ENCODE measurements at places on chromosomes 4 and X.
A peak's percentile ranks its signal among the peaks of the same experiment; 100 is the strongest.

DNA sequence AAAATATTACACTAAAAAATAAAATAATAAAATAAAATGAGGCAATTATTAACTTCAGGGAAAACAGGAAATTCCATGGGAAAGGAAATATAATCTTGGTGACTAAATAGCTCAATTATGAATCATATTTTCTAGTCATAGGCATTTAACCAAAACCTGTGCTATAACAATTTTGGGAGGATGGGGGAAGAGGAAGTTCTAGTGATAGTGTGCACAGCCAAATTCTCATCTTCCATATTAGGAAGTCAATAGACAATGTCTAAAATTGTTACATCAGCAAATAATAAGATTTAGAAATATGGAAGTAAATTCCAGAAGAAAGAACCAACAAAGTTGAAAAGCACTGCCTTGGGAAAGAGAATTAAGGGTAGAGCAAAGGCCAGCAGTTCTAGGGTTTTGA lies 2.8 kb downstream of the AWAT2 start:
- DNase-seq = no peak

DNA sequence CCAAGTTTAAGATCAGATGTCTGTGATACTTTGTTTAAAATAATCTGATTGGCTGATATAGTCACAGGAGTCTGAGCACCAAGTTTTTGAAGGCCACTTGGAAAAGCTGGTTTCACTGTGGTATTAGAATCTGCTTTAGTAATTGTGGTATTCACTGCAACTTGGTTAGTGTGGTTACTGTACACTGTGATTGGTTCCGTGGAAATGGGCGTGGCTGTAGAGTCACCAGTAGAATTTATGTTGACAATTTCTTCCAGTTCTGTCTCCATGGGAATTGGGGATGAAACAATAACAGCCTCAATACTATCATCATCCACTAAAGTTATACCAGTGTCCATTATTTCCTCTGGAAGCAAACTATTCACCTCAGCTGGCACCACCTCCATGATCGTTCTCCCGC lies 26.2 kb downstream of the LIN54 start:
- DNase-seq = no peak

DNA sequence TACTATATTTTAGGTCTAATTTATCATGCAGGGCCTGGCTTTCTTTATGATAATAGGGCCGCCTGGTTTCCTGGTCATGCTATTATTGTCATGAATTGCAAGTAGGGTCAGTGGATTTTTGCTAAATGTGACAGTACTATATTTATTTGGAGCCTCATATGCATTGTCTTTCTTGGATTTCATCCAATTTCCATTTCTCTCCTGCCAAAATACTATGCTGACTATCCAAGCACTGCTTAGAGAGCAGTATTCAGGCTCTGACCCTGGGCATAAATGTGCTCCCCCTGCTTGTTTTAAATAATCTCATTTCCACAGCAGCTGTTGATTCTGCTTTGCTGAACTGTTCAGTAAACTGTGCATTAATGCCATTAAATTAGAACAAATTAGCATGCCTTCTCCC lies 269.3 kb downstream of the GPM6A start:
- no peak for DNase-seq

GRCh38 chr4:54384152-54384551 lies 155.1 kb downstream of the PDGFRA start:
- no peak for DNase-seq

GRCh38 chr4:144223661-144224060 lies 83.1 kb upstream of the GYPA start:
- DNase-seq = no peak

DNA sequence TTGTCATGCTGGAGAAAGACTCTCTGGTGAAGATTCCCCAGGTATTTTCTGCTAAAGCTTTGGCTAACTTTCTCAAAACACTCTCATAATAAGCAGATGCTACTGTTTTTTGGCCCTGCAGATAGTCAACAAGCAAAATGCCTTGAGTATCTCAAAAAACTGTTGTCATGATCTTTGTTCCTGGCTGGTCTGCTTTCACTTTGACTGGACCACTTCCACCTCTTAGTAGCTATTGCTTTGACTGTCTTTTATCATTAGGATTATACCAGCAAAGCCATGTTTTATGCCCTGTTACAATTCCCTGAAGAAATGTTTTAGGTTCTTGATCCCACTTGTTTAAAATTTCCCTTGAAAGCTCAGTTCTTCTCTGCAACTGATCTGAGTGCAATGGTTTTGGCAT lies 231.5 kb downstream of the SLC7A11 start:
- no peak for DNase-seq

- DNase-seq = no peak
Observed at GRCh38 chr4:3322059-3322550, 29.3 kb downstream of the RGS12 start.

DNA sequence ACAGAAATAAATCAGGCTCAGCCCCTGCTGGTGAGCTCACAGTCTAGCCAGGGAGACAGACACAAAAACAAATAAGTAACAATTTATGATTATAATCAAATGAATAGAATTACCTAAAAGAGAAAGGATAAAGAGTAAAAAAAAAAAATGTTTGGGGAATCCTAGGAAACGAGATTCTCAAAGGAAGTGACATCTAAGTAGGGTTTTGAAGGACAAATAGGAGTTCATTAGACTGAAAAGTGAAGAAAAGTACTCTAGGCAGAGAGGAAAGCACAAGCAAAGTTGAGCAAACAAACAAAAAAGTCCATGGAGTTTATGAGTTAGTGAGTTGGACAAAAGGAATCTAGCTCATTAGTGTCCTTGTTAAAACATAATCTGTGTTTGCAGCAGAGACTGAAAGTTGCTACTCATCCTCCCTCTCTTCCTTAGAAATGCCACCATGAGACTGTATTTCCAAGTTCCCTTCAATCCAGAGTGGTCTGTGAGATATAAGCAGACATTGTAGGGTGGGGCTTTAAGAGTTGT lies 145.6 kb downstream of the SPATA18 start:
- no peak for DNase-seq

DNA sequence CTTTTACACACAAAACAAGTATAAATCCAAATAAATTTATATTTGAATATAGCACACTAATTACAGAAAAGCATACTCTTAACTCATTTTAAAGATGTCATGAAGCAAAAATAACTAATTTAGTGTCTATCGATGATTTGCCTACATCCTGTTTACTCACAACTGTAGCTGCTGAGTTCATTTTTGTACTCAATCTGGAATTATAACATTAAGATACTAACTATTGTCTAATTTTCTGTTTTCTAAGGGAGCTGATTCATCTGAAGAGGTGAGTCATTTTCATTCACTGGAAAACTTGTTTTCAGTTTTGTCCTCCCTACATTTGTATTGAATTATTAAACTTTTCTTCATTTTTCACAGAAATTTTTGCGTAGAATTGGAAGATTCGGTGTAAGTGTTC lies 3.7 kb downstream of the STATH start:
- no peak for DNase-seq

DNA sequence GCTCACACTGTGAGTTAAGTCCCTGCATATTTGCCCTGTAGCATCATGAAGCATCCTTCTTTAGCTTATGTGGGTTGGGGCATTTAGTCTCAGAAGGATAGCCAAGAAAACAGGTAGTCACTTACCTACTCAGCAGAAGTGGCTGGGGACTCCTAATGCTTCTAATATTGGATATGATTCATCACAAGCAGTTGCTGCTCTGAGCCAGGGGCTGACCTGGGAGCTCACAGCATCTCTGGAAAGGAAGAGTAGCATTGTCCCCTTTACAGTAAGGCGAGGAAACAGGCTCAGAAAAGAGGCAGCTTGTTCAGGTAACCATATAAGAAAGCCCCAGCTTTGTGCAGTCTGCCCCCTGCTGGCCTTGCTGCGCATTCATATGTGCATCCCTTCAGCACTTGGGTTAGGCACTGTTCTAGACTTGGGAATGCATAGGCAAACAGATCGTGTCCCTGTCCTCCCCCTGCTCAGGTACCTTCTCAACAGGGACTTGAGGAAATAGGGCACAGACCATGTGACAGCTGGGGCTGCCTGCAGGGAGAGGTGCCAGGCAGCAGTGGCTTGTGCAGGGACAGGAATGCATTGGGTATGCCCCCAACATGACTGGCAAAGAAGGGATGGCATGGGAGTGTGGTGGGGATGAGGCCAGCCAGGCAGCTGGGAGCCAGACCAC lies 35.7 kb upstream of the TBC1D14 start:
- DNase-seq = peak; percentile 57

GRCh38 chrX:20571611-20572010 lies 304.9 kb upstream of the RPS6KA3 start:
- no peak for DNase-seq

DNA sequence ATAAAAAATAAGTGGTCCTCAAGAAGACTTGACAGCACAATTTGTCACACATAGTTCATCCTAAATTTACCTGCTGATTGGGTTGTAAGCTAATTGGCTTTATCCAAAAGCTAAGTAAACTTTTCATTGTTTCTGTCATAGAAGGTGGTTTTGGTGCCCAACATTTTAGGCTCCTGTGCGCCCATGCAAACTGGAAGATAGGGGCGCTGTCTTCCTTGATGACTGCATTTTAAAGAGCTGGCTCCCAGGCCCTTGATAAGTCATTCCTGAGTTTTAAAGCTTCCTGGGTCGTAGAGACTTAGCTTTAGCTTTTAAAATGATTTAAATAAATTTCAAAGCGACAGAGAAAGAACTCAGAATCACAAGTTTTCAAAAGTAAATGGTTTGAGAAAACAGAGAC lies 625.4 kb upstream of the GALNT7 start:
- no peak for DNase-seq

DNA sequence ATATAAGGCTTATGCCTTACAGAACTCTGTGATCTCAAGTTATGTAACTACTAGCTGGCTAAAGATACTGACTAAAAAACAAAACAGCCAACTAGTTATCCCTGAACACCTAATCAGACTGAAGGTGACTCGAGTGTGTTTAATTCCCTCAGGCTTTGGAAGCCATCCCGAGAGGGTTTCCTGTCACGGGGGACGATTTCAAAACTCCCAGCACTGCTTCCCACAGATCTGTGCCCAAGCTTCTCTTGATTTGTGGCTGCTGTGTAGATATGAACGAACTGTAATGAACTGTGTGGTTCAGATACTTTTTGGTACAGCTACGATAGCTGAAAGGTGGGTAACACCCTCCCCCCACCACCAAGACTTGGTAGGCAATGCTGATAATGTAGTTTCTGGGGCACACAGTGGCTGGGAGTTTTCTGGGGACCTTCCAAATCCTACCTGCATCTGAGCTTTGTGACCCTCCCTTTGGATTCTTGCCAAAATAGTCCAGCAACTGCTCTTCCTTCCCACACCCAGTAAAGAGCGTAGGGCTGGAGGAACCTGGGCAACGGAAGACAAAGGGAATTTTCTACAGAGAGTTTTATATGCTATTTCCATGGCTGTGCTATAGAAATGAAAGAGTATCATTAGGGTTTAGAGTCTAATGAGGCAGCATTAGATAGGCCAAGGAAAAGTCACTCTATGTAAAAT lies 148.8 kb downstream of the MGST2 start:
- DNase-seq = no peak

- no peak for DNase-seq
Observed at GRCh38 chr4:151455212-151455611, 46.2 kb downstream of the FHIP1A start.

DNA sequence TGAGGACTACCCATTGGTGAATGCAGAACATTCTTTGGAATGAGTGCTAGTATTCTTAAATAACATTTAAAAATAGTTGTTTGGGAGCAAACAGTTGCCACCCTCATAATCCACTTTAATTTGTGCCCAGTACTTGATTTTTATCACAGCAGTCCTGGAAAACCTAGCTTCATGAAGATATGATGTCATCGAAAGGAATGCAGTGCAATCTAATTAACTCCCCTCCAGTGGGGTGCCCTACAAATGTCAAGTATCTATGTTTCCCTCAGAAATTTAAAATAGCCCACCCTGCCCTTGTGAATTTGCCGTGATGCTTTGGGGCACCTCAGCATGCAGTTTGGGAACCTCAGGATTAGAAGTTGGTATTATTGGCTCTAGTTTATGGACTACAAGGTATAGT lies 5.4 kb downstream of the RAB9A start:
- DNase-seq = no peak

- no peak for DNase-seq
Observed at GRCh38 chrX:22534643-22535042, 261.9 kb downstream of the CBLL2 start.

GRCh38 chrX:136766785-136767103 lies 14.0 kb downstream of the ARHGEF6 start:
- DNase-seq = no peak

GRCh38 chrX:79287724-79288123 lies 79.4 kb downstream of the ITM2A start:
- no peak for DNase-seq

GRCh38 chr4:89653012-89653411 lies 183.9 kb downstream of the SNCA start:
- DNase-seq = no peak

GRCh38 chrX:39811376-39811775 lies 286.4 kb downstream of the BCOR start:
- DNase-seq = no peak

- DNase-seq = no peak
Observed at GRCh38 chr4:120568731-120569130, 353.8 kb downstream of the PRDM5 start.

GRCh38 chrX:40832723-40833122 lies 97.4 kb upstream of the MED14 start:
- no peak for DNase-seq

Data from stimulated activated CD8-positive, alpha-beta memory T cell treated with anti-CD3 and anti-CD28 coated beads, Interleukin-15, amount 100 ng/mL, for 24 hours (primary cell).